HCT116 (cell line): ENCODE measurements at places on chromosomes 2 and 18.
A peak's percentile ranks its signal among the peaks of the same experiment; 100 is the strongest.

GRCh38 chr2:112485849-112486248 is 3.9 kb downstream of the TTL start:
- no peak for DNase-seq

DNA sequence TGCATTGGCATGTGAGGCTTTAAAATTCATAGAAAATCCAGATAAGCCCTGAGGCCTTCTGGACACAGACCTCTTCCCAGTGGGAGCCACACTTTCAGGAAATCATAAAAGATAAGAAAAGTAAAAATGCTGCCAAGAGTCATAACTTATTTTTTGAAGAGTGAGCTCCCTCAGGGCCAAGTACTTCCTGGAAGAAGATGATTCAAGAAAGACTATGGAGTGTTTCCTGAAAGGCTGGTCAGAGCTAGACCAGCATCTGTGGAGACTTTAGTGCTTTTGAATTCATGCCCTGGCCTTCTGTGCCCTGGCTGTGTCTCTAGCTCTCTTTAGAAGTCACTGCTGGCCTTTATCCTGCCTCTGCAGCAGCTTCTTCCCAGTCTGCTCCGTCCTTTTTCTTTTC is 6.4 kb upstream of the XDH start:
- DNase-seq, result no peak

DNA sequence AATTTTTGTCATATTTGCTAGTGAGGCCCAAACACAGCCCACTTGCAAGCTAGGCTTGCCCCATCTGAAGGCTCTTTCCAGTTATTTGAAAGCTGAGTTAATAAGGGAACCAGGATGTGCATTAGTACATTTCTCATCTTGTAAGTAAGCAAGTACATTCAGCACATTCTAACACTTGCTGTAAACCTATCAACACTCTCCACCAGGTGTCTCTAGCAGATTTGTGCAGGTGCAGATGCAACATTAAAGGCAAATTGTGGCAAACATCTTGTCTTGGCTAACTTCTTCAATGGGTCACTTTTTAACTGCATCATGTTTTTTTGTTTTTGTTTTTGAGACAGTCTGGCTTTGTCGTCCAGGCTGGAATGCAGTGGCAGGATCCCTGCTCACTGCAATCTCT is 25.3 kb upstream of the MFSD6 start:
- DNase-seq, result peak; percentile 57

DNA sequence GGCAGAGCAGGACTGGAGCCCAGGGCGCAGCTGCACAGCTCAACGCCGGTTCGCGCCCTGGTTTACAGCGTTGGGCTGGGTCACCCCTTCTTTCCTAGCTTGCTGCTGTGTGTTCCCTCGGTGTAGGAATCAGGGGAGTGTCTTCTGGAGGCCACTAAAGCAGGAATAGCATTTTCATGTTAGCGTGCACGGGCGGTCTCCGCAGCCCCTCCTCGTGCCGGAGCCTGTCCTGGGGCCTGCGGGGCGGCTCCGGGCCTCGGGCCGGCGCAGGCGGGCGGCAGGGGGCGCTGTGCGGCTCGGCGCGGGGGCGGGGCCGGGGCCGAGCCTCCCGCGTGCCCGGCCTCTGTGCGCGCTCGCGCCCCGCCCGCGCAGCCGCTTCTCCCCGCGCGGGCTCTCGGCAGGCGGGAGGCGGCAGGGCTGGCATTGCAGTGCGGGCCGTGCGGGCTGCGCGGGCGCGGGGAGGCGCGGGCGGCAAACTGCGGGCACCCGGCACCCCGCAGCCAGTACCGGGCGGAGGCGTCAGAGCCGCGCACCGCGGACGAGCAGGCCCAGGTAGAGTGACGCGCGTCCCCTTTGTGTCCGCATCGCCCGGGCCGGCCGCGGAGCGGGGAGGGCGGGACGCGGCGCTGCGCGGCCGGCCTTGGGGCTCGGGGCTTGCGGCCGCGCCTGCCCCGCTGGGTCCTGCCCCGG is at the start of gene RNF144A:
TSS of gene RNF144A (plus strand) at position 342 of the 690 bp plus-strand sequence. CDS start 79,515 bp downstream, outside the sequence.
- DNase-seq, result no peak

DNA sequence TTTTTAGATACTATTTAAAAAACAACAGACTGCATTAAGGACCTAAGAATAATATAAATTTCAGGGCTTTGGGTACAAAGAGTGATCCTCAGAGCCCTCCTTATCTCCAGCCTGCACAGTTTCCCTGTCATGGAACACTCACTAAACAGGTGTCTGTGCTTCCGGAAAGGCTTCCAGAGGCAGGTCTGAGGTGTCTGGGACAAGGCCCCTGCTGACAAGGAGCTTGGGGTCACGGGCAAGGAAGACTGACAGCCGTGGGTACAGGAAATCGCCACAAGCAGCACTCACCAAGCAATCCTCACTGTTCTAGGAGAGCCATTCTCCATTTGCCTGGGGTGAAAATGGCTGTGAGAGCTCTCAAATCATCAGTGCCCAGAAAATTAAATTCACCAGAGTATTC is 220.3 kb upstream of the PXDN start:
- DNase-seq, result no peak

GRCh38 chr2:239329972-239330572 is 70.7 kb downstream of the HDAC4 start:
- DNase-seq, result no peak

DNA sequence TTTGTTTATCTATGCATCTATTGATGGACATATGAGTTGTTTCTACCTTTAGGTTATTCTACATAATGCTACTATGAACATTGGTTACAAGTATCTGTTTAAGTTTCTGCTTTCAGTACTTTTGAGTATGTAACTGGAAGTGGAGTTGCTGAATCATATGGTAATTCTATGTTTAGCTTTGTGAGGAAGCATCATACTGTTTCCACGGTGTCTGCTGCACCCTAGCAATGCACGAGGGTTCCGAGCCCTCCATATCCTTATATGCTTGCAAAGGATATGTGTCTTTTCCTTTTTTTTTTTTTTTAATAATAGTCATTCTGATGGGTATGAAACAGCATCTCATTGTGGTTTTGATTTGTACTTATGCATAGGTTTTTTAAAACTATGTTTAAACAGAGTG is 83.7 kb downstream of the FMNL2 start:
- DNase-seq, result no peak

- DNase-seq, result no peak
Measured at GRCh38 chr2:53067056-53067455, 700.5 kb upstream of the CHAC2 start.

- DNase-seq, result no peak
Measured at GRCh38 chr2:10369269-10370255, 66.9 kb downstream of the HPCAL1 start.

DNA sequence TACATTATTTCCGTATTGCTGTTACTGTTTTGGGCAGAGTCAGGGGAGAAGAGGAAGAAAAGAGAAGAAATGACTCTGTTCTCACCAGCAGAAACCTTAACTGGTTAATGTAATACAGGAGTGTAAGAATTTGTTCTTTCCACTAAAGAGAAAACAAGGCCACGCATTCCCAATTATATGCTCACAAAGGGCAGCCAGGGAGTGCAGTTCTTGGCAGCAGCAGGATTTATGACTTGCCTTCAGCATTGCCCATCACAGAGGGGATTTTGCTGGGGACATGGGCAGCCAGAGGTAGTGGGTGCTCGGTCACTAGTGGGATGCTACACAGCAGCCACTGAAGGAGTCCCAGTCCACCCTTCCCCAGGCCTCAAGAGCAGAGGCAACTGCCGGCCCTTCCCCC is 18.4 kb downstream of the MREG start:
- DNase-seq, result no peak

- peak; percentile 64 for DNase-seq
Measured at GRCh38 chr18:46536215-46536874, 120.7 kb downstream of the LOXHD1 start.

- no peak for DNase-seq
Measured at GRCh38 chr2:42846026-42846425, 53.6 kb upstream of the HAAO start.

- no peak for DNase-seq
Measured at GRCh38 chr2:19109518-19109917, 248.9 kb downstream of the OSR1 start.

- no peak for DNase-seq
Measured at GRCh38 chr2:161379740-161380139, 36.4 kb upstream of the TBR1 start.

DNA sequence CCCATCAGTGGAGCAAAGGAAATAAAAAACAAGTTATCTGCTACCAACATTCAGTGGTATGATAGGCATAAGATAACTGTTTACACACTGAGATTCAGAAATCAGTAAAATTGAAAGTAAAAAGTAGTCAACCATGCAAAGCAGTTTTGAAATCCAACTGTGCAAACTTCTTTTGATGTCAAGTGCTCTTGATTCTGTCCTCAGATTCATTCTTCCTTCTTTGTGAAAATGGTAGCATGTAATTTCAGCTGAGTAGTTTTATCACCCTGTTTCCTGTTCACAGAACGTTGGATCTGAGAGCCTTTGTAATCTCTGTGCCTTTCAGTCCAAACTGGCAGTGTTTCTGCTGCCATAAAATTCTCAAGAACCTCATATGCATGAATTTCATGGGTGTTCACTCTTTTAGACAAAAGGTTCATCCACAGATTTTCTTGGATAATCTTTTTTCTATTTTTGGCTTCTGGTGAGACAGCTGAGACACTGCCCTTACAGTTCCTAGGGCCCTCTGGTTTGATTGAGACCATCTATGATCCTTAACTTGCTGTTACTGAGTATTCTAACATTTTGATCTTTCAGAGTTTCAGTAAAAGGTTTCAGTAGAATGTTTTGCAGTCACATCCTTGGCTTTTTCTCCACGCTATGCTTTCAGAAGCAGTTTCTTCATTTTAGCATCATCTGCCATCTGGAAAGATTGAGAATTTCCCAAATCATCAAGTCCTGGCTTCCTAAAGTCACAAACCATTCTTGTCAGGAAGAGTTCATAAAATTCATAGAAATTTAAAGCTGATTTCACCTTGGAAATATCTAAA is 272.3 kb upstream of the EPHA4 start:
- DNase-seq, result no peak

- no peak for DNase-seq
Measured at GRCh38 chr2:30334762-30335363, 103.5 kb downstream of the LBH start.

- DNase-seq, result no peak
Measured at GRCh38 chr2:44866152-44866551, 75.3 kb upstream of the SIX3 start.

GRCh38 chr18:9507565-9508088 is 32.3 kb downstream of the RALBP1 start:
- no peak for DNase-seq

- no peak for DNase-seq
Measured at GRCh38 chr2:237980087-237980486, 13.3 kb downstream of the UBE2F start.

GRCh38 chr2:206189691-206190090 is 30.0 kb downstream of the EEF1B2 start:
- no peak for DNase-seq

- no peak for DNase-seq
Measured at GRCh38 chr18:70195852-70196434, 9.5 kb downstream of the RTTN start.

DNA sequence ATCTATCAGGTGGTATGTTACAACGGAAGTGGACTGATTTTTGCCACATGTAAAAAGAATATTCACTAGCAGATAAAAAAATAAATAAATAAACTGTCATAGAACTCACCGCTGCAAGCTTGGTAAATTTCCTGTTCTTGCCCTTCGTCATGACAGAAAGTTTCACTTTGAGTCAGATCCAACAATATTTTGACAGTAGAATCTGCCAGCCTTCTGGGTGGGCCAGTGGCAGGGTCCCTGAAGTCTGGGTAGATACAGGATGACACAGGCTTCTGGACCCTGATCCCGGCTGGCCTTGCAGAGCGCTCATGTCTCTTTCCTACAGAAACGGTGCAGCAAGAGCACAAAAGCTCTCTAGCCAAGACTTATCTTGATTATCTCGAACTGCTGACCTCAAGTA is 97.8 kb upstream of the PMAIP1 start:
- no peak for DNase-seq

DNA sequence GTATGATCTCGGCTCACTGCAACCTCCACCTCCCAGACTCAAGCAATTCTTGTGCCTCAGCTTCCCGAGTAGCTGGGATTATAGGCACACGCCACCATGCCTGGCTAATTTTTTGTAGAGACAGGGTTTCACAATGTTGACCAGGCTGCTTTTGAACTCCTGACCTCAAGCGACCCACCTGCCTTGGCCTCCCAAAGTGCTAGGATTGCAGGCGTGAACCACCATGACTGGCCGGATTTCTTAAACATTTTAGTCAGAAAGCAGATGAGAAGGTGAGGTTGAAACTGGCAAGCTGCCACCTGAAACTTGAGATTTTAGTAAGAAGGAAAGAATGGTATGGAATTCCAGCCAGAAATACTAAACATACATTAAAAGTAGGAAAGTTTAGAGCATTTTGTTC is 31.9 kb downstream of the KLHL23 start:
- DNase-seq, result no peak

- no peak for DNase-seq
Measured at GRCh38 chr18:58960946-58961722, 96.5 kb downstream of the ZNF532 start.

DNA sequence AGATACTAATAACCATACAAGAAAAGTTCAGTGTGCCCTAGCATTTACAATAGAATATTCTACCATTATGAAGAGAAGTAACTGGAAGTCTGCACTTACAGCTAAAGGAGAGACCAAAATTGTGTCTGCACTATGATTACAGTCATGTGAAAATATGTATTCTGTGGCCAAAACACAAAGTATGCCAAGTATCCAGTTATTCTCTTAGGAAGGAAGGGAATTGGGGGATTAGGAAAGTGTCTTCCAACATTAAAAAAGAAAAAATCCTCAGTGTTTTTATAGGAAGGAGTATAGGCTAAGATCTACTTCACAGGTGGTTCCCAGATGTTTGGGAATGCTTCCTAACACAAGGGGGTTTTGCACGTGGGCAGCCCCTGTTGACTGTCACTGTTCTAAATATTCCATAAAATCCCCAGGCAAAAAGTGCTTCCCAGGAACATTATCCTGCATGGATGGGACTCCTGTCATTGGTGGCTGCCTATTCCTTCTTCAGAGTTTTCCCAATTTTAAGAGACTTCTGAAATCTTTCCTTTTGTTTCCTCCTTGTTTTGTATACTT is 180.2 kb upstream of the KLHL29 start:
- DNase-seq, result no peak
